CD4-positive, alpha-beta T cell treated with Interleukin-4 for 1 hour (primary cell): ENCODE measurements at places on chromosomes 5 and 9.

DNA sequence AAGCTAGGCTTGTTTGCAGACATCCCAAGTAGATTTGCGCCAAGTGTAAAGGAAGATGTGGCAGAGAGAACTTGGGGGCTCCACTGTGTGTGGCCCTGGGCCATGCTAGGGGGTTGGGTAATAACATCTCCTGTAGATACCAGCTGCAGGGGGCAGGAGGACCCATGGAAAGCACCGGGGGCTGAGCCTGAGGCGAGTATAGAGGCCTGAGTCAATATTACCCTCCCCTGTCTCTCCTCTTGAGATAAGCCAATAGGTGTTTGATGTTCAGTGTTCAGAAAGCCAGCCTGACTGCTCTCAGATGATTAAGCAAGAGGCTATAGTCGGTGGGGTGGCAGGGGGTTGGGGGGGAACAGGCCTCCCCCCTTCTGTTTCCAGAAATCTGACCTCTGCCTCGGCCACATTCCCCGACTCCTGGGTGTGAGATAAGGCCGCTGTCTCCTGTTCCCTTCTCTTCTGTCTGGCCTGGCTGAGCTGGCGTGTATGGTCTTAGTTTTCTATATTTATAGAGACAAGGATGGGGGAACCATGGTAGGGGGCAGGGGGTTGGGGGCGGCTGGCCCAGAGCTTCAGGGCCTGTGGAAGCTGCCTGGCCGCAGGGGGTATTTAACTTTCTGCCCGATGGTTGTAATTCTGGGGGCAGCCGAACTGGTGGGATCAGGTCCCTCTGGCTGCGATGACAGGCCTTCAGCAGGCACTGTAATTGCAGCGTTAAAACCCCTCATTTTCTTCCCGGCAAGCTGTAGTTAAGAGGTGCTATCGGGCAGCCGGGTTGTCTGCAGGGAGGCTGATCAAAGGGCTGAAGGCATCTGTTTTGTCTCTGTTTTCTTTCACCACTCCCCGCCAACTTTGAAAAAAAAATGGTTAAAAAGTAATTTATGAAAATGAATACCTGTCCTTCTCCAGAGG, 292.0 kb downstream of the NSG2 start:
- DNase-seq, result no peak

GRCh38 chr9:105656131-105656921, 5.9 kb upstream of the TAL2 start:
- DNase-seq, result no peak

- no peak for DNase-seq
Observed at GRCh38 chr9:91147079-91147708, 214.5 kb downstream of the AUH start.

DNA sequence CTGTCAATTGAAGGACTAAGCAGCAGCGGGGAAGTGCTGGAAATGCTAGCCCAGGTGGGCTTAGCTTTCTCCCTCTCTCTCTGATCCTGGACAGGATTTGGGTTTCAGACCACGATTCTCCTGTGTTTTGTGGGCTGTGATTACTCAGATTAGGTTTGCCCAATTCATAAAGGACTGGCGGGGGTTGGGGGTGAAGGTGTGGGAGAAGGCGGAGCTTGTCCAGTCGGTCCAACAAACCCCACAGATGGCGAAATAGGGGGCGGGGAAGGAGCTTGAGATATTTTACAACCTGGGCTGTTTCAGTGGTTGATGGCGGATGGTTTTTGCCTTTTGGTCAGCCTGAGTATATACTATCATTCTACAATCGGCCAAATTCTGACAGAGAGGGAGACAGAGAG, 35.2 kb downstream of the PCDHAC2 start:
- no peak for DNase-seq

DNA sequence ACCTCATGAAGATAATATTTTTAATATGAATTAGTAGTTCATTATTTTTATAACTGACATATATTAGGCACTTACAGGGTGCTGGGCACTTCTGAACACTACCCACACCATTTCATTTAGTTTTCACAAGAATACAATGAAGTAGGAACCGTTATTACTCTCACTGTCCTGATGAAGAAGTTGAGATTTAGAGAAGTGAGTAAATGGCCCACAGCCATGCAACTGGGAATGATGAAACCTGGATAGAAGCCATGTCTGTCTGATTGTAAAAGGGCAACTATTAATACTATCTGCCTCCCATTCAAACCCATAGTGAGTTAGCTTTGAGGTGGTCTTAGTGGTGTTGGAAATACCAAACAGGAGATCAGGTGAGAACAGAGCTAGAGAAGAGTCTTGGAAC, 29.6 kb upstream of the OTULINL start:
- no peak for DNase-seq

DNA sequence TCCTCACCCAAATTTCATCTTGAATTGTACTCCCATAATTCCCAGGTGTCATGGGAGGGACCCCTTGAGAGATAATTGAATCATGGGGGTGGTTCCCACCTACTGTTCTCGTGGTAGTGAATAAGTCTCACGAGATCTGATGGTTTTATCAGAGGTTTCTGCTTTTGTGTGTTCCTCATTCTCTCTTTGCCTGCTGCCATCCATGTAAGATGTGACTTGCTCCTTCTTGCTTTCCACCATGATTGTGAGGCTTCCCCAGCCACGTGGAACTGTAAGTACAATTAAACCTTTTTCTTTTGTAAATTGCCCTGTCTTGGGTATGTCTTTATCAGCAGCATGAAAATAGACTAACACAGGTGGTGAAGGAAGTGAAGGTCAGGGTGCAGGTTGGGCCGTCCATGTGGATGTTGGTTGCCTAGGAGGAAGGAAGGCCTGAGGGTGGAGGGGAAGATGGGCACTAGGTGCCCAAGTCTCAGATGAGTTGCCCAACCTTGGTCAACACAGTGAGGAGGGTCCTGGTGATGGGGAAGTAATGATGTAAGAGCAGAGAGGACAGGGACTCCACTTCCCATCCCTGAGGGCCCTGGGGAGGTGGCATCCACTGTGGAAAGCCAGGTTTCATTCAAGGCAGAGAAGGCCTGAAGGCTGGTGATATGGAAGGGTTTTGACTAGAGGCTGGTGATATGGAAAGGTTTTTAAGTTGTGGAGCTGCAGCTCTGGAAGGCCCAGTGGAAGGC, 92.6 kb downstream of the HSPA4 start:
- no peak for DNase-seq

GRCh38 chr9:37859043-37859442, 44.9 kb downstream of the SLC25A51 start:
- DNase-seq, result no peak

- DNase-seq, result no peak
Observed at GRCh38 chr5:15785531-15785981, 285.6 kb downstream of the FBXL7 start.

- DNase-seq, result no peak
Observed at GRCh38 chr9:13480693-13481092, 201.2 kb upstream of the MPDZ start.

DNA sequence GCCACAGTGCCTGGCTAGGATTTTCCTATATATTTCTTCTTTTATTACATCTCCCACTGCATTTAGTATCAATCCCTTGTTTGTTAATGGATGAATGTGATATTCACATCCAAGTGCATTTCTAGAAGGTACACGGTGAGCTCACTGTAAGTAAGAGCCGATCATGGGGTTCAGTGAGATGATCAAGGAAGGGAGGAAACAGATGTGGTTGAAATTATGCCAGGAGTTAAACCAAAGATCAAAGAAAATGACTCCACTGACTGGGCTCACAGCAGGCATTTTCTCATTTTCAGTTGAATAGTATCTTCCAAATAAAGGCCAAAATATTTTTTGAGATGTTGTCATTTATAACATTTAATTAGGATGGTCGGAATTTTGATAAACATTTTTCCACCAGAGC, 97.8 kb downstream of the CFAP90 start:
- no peak for DNase-seq

- DNase-seq, result no peak
Observed at GRCh38 chr9:20591223-20591622, 31.1 kb downstream of the MLLT3 start.

DNA sequence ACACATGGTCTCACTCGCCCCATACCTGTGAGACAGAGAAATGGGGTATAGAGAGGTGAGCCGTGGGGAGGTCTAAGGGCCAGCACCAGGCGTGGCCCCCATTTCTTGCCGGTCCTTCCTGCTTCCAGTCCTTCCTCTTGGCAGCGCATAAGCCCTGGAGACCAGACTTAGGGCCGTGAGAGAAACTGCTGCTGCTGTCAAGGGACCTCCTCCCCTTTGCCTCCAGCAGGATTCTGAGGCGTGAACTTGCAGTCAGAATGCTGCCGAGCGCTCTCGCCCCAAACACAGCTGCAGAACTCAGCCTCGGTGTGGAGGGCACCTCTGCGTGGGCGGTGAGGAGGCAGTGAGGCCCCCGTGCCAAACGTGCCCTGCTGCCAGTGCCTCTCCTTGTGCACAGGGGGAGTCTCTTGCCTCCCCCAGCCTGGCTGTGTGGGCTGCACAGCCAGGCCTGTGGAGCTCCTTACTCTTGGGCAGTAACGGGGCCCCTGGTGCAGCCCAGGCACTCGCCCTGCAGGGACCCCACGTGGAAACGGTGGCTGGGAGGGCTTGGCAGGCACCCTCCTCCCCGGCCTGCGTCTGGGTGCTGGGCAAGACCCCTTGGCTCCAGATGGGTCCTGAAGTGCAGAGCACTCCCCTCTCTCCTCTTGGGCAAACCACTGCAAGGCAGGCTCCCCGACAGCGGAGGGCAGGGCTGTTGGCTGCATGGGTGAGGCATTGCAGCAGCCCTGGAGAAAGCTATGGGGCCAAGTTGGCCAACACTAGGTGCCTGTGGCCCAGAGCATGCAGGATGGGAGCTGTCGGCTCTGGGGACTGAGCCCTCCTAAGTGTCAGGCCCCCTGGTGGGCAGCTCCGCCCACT, 85.4 kb downstream of the RXRA start:
- no peak for DNase-seq

DNA sequence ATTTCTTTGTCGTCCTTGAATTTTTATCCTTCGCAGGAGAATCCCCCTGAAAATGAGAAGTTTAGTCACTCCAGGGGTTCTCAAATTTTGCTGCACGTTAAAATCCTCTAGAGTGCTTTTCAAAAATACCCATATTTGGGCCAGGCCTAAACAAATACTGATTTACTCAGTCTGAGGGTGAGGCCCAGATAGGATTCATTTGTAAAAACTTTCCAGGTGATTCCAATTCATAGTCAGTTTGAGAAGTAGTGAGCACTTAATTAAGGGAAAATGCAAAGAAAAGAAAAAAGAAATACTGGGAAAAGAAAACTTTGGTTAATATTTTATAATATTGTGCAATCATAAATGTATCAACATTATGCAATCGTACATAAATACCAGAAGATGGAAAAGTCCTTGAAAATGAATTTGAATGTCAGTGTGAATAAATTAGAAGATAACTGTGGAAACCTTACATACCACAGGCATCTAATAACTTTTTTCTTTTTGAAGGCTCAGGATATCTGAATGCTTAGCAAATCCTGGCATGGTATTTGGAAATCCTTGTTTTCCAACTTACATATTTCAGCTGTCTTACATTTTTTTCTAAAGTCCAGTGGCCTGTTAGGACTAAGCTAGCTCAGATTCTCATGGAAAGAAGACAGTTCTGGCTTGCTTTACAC, 116.5 kb upstream of the DAPK1 start:
- DNase-seq, result no peak
